ENCODE measurements at places on chromosomes 2 and 18.
A peak's percentile ranks its signal among the peaks of the same experiment; 100 is the strongest.

GRCh38 chr2:187312718-187313282 lies 135.3 kb downstream of the CALCRL start:
- no peak for DNase-seq

DNA sequence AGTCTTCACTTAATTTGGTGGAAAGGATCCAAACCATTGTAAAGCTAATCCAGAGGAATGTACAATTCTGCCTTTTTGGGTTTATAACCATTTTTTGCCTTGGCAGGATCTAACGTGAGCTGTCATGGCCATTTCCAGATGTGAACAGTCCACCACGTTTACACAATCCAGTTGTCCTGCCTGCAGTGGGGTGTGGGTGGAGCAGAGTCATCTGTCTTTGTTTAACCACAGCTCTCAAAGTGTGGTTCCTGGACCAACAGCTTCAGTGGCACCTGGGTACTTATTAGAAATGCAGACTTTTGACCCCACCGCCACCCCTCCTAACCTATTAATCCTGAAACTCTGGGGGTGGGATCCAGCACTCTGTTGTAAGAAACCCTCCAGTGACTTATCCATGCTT lies 35.9 kb downstream of the FHOD3 start:
- DNase-seq, result peak; percentile 54

DNA sequence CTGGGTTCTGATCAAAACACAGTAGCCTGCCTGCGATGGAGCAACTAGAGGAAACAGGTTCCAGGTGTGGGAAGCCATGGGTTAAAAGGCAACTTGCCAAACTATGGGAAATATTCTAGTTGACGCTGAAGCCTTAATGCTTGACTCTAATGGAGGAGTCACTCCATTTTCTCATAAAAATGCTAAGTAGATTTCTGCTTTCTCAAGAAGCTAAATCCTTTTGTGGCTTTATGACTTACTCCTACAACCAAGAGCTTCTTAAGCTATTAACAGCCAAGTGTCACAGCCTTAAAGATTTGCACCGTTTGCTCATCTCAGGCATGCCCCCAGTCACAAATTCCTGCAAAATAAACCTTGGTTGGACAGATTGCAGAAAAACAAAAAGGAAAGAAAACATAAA lies 25.2 kb downstream of the ANKRD44 start:
- peak; percentile 15 for DNase-seq

GRCh38 chr2:7403092-7403775 lies 486.0 kb downstream of the RNF144A start:
- DNase-seq, result no peak

DNA sequence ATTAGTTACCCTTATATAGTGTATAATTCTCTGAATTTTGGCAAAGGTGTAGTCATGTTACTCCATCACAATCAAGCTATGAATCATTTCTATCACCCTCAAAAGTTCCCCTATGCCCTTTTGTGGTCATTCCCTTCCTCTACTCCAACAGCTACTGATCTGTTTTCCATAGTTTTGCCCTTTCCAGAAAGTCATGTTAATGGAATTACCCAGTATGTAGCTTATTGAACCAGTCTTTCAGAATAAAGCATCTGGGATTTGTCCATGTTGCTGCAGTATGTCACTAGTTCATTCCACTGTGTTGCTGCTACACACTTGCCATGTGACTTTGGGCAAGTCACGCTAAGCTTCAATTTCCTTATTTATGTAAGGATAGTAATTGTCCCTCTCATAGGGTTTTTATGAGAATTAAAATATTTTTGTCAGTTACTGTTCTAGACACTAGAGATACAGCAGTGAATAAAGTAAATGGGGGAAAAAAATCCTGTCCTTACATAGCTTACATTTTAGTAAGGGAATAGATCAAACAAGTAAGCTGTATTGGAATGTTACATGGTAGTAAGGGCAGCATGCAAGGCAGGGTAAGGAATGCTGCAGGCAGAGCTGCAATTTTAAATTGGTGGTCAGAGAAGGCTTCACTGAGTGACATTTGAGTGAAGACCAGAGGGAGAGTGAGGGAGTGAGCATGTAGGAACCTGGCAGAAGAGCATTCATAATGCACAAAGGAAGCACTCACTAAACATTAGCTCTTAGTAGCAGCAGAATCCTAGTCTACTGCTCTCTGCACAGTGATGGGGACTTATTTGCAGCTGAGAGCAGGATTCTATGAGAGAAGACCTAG lies 80.3 kb upstream of the TSPYL6 start:
- peak; percentile 96 for DNase-seq

DNA sequence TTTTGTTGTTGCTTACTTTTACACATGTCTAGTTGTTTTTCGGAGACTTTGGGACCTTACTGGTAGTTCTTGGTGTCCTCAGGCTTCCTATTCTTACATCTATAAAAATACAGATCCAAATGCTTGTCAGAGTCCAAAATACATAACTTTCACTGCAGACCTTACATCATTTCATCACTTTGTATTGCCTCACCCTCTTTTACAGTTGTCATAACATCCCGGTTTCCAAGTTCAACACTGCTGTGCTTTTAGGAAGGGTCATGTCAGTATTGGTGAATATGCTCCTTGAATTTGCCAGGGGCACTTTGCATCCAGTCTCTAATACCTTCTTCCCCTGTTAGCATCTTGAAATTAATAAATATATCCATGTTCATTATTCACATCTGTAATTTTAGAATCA lies 518.2 kb upstream of the RAB12 start:
- no peak for DNase-seq

- DNase-seq, result peak; percentile 40
These were observed 117.6 kb upstream of the STK17B start for GRCh38 chr2:196289000-196289399.

DNA sequence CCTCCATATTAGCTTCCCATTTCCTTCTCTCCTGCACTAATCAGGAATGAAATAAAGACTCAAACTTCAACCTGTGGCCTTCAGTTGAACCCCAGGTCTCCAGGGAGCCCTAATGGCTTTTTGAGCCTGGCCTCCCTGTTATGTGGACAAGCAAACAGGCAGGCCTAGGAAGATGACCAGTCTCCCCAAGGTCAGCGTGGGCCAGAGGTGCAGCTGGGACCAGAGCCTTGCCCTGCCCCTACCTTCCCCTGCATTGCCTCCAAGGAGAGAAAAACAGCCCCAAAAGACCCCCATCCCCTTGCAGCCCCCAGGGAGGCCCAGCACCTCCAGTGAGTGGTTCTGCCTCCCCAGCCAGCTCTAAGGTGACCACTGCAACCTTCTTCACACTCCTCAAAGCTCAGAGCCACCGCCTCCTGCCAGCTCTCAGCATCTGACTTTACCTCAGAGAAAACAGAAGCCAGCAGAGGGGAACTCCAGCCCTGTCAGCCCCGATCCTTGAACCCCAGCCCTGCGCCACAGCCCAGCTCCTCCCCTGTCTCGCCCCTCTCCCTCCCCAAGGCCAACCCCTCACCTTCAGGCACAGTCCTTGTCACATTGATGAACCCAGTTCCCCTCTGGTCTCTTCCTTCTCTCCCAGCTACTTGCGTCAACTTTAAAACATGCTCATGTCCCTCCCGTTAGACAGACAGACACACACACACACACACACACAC lies 59.5 kb upstream of the ID2 start:
- DNase-seq, result no peak

All from EH (cell line).